ACHN (cell line): ENCODE measurements at places on chromosomes 11 and 22.

DNA sequence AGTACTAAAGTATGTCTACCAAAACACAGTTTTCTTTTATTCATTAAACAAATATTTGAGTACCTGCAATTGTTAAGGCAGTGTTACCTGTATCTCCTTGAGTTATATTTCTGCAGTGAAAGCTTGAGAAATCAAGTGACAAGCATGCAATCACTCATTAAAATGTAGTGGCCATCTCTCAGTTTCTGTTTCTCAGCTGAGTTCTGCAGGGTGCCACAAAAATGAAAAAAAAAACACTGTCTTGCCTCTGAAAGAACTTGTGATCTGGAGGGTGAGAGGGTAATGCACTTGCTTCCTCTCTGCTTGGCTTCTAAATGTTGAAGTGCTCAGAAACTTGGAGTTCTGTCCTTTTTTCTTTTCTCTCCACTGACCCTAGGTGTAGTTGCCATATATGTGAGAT lies 6.8 kb downstream of the QSER1 start:
- DNase-seq: no peak

GRCh38 chr11:11363674-11364073 lies 10.6 kb upstream of the CSNK2A3 start:
- no peak for DNase-seq

- DNase-seq: no peak
These were observed 160.5 kb downstream of the DDX10 start for GRCh38 chr11:108825381-108825780.

- no peak for DNase-seq
These were observed 131.7 kb downstream of the TBC1D22A start for GRCh38 chr22:46894081-46894671.

GRCh38 chr22:30209642-30210041 lies 36.9 kb downstream of the LIF start:
- DNase-seq: no peak

DNA sequence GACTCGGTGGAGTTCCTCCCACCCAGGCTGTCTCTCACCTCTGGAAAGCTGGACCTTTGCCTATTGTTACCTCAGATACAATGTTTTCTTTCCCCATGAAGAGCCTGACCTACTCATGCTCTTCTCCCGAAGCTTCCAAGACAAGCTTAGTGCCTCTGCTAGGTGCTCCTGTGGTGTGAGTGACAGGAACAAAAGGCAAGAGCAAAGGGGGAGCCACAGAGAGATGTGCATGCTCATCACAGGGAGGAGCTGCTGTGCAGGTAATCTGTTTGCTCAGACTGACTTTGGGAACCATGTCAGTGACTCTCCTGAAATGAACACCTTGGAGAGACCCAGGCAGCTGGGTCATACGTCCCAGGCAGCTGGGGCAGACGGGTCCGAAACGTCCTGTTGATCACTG lies 53.6 kb upstream of the VSTM5 start:
- no peak for DNase-seq

GRCh38 chr11:40958707-40959106 lies 500.7 kb downstream of the LRRC4C start:
- DNase-seq: no peak

- DNase-seq: no peak
These were observed 154.9 kb upstream of the DDI1 start for GRCh38 chr11:103881584-103881983.

- no peak for DNase-seq
These were observed 681 bp upstream of the ARHGEF12 start for GRCh38 chr11:120335556-120335907.
